ENCODE measurements at places on chromosomes 2 and 18.

DNA sequence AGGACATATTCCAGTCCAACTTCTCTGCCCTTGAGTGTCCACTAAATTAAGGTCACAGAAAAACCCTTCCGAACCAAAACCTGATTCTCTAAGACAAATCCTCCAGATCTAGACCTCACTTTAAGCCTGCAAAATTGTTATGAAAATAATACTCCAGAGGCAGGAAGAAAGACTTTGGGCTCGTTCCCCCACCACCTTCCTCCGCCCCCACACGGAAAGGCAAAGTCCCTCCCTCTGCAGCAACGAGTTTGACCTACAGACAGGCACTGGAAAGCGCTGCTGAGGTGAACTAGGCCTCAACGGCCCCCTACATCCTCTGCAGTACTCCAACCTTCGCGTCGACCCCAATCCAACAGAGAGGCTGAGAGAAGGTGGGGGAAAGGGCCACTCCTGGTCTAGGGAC lies 808 bp downstream of the ATP5MC3 start:
- peak; percentile 30 for DNase-seq

DNA sequence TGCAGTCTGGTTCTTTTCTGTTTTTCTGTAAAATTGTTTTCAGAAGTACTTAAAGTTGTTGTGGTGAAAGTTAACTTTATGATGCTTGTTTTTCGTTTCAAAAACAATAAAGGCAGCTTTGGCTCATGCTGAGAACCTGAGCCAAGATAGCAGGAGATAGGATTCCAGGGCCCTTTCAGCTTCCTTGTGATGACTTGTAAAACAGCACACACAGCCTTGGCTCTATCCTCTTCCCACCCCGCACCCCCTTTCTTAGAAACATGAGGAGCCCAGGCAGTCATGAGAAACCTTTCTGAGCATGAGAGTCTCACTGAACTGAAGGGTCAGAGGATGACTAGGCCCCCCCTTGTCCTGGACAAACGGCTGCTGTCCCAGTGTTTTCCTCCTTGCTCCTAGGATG lies 12.4 kb upstream of the CHRNA1 start:
- DNase-seq = no peak

DNA sequence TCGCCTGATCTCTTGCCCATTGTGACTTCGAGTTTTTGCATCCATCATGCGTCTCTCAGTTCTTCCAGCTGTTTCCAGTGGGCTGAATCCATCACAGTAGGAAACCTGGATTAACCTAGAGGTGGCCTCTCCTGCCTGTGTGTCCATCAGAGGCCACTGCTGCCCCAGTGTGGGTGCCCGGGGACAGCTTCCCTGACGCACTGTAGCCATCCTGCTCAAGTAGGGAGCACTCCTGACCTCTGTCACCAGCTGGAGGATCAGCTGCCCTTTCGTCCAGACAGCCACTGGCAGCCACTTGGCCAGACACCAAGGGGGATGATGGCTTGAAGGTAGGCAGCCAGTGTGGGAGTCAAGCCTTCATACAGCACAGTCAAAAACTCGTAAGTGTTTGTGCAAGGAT lies 36.9 kb upstream of the LBH start:
- no peak for DNase-seq

DNA sequence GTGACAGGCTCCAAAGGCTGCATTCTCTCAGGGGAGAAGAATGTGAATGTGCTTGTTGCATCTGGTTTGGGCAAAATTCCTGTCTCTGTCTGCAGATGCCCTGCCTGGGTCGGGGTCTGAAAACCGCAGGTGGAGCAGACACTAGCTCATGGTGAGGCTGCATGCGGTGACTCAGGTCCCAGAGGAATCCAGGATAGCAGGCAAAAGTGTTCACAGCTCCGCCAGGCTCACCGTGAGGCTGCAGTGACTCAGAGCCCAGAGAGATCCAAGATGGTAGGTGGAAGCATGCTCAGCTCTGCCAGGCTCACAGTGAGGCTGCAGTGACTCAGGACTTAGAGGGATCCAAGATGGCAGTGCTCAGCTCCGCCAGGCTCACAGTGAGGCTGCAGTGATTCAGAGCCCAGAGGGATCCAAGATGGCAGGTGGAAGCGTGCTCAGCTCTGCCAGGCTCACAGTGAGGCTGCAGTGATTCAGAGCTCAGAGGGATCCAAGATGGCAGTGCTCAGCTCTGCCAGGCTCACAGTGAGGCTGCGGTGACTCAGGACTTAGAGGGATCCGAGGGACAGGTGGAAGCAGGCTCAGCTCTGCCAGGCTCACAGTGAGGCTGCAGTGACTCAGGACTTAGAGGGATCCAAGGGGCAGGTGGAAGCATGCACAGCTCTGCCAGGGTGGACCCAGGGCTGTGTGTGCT lies 200.5 kb downstream of the ACKR3 start:
- DNase-seq = no peak

DNA sequence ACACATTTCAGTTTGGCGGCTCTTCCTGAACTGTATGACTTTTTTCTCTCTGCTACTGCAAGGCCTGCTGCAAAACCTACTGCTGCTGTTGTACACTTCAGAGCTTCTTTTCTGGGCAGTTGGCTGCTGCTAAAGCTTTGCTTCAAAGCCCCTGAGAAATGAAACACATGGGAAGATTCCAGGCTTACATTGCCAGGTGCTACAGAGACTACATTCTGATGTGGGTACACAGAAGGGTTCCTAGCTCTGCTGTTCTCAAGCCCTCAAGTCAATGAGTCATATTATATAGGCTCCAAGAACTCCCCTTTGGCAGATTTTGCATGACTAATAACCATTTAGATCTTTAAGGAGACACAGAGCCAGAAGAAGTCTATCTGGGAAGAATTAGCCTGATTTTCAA lies 12.9 kb upstream of the PGAP1 start:
- no peak for DNase-seq

- no peak for DNase-seq
Measured at GRCh38 chr2:46794693-46795317, 120.8 kb downstream of the MCFD2 start.

DNA sequence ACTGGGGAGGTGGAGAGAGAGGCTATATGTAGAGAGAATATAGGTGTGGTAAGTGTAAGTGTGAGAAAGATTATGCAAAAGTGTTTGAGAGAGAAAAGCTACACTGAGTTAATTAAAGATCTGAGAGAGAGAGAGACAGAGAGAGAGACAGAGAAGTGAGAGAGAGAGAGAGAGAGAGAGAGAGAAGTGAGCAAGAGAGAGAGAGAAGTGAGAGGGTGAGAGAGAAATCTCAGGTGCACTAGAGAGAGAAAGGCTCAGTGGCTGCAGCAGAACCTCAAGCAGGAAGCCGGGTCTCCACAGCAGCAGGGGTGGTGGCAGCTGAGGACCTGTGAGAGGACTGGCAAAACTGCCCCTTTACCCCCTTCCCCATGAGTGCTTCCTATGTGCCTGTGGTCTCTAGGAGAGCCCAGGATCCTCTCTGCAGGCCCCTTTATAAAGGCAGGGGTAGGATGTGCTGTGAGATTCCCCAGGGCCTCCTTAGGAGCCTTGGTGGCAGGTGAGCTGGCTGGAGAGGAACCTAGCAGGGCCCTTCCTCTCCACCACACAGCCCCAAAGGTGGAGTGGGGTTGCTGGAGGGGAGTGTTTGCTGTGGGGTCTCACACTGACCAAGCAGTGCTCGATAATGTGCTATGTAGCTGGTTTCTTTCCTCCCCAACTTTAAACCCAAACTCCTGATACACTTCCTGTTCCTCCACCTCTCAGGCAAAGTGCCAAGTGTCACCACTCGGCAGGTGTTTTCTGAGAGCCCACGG lies 52.6 kb downstream of the SLC4A5 start:
- DNase-seq = no peak

- DNase-seq = no peak
Measured at GRCh38 chr2:239693761-239694415, 293.1 kb upstream of the HDAC4 start.

DNA sequence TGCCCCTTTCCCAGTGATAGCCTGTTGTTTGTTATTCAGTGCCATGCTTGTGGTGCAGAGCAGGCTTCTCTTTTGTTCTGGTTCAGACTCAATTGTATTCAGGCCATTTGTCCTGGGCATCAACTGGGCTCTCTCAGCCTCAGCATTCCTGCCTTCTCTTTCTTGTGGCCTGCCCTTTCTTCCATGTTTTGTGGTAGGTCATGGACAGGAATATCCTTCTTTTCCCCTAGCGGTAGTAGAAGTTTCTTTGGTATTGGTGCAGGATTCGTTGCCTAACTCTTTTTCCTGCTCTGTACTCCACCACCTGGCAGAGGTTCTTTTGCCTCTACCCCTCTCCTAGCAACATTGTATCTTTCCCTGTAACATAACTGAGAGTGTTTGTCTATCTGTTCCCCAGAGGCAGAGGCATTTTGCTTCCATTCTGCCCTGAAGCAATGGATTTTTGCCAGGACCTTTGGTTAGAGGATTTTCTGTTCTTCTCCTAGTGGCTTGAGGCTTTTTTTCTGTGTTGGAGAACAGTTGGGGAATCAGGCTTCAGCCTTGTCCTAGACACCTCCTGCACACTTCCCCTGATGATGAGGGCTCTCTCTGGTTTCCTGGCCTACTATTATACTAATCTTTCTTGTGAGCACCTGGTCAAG lies 68.5 kb downstream of the NCOA1 start:
- DNase-seq = no peak

DNA sequence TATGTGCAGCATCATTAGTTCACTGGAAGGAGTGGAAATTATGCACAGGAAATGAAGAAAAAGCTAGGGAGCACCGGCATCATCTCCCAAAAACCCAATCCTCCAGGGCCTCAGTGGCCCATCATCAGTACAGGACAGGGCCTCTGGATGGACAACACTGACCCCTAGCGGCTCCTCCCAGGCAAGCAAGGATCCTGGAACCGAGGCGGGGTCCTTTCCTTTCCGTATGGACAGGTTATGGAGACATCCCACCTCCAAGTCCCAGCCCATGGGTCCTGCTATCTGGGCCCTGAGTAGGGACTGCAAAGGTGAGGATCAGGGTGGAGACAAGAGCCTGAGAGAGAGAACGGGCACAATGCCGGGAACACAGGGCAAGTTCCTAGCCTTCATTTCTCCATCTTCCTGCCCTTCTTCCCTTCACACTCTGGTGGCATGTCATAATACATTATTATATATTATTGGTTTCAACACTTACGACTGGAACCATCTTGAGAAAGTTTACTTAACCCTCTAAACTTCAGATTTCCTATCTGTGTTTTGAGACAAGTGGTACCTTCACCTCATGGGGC lies 68.2 kb downstream of the ZNF516 start:
- peak; percentile 83 for DNase-seq

DNA sequence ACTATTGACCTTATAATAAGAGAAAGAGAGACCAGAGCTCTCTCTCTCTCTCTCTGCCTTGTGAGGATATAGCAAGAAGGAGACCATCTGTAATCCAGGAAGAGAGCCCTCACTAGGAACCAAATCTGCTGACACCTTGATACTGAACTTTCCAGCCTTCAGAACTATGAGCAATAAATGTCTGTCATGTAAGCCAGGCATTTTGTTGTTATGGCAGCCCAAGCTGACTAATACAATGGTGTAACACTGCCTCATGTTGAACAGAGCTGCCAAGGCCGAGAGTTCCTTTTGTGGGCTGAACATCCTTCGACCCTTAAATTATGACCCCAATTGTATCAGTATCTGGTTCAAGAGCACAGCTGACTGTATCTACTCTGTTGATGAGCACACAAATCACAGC lies 108.0 kb downstream of the LRRC30 start:
- DNase-seq = no peak

GRCh38 chr18:59318460-59319050 lies at the start of gene CPLX4:
CPLX4 (minus strand) TSS chr18:59318649; CDS start chr18:59318462, 187 bp downstream.
- no peak for DNase-seq

DNA sequence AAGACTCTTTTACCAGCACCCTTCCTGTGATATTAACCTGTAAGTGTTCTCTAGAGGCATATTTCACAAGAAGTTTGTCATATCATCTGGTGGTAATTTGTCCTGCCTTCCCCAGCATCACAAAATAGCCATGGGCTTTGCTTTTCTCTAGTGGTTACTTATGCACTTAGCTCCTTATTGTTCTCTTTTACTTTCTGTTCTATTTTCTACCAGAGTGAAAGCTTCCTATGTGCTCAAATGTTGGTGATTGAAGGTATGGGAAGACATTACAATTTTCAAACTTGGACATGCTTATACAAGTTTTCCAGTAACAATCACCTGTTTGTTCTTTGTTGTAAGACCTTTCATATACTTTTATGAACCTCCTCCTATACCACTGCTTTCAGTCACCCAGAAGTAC lies 87.0 kb upstream of the KCNH7 start:
- no peak for DNase-seq

DNA sequence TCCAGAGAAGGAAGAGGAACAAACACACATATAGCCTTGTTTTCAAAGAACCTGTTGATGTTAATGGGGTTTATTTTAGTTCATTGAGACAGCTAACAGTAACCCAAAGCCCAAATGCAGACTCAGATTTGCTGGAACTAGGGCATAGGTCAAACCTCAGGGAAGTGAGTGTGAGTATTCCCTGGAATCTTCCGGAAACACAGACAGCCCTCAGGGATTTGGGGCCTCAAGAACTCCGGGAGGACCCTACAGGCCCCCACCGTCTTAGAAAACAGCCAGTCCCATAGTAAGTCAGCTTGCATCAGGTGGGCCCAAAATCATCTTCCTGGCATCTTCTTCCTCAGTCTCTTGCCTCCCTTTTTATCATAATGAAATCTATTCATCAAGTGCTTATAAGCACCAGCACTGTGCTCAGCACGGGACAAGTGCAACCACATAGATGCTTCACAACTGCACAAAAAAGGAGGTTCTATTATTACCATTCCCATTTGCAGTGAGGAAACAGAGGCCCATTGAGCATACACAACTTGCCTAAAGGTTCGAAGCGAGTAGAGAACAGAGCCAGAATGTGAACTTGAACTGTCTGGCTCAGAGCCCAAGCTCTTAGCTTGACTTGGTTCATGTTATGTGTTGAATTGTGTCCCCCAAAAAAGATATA lies 50.2 kb upstream of the BCL11A start:
- DNase-seq = no peak

GRCh38 chr18:29823671-29824070 lies 1218.9 kb downstream of the DSC3 start:
- DNase-seq = no peak

- DNase-seq = no peak
Measured at GRCh38 chr2:44548221-44549098, 186.7 kb downstream of the CAMKMT start.

DNA sequence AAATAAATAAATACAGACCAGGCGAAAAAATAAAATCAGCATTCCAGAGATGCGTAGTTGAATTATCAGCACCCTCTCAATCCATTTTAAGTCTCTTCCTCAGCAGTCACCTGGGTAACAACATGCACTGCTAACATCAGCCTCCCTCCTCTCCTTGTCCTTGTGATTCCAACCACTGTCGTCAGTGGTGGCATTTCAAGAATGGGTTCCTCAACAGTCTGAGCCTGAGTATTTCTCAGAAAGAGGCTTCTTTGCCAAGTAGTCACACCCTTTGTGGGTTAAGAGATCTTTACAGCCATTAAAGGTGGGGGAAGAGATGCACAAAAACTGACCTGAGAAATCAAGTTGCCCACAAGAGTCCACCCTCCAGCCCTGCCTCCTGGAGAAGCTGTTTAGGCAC lies 39.0 kb downstream of the NOL10 start:
- no peak for DNase-seq

- no peak for DNase-seq
Measured at GRCh38 chr2:63914311-63914710, 72.6 kb downstream of the UGP2 start.

GRCh38 chr18:31576670-31577069 lies 15.0 kb upstream of the TTR start:
- no peak for DNase-seq

- no peak for DNase-seq
Measured at GRCh38 chr18:3266062-3266608, 4.2 kb downstream of the MYL12B start.
